ENCODE measurements at places on chromosomes 5 and 9.

DNA sequence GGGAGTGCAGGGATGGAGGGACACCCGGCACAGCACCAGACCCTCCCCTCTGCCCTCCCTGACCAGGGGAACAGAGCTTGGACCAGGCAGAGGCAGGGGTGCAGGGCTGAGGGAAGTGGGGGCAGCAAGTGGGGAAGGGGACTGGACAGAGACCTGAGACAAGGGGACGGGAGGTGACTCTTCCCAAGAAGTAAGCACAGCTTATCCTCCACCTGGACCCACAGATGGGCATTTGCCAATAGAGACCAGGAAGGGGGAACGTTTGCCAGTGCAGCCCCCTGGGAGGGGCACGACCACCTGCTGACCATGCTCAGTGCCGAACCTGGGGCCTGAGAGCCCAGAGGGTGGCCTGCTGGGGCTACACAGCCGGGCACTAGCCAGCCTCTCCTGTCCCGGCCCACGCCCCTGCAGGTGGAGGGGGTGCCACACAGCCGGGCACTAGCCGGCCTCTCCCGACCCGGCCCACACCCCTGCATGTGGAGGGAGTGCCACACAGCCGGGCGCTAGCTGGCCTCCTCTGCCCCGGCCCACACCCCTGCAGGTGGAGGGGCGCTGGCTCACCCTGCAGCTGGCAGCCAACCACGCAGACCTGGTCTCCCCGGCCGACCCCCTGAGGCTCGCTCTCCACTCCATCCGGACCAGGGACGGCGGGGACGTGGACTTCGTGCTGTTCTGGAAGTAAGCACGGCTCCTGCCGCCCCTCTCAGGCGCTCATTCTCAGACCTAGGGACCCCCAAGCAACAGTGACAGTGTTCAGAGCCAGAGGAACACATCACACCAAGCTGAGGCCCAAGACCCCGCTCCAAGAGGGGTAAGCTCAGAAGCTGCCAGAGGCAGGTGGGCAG, 24.3 kb downstream of the GLT6D1 start:
- DNase-seq = no peak

DNA sequence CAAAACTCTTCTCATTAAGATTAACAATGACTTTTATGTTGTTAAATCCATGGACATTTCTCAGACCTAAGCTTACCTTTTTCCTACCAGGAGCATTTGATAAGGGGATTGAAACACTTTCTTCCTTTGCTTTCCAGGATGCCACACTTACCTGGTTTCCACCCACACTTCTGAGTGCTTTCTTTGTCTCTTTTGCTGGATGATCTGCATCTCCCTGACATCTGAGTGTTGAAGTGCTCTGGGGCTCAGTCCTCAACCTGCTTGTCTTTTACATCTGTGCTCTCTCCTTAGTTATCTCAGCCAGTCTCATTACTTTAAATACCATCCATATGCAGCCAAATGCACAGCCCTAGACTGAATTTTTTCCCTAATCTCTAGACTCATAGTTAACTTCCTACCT, 22.9 kb upstream of the GRIA1 start:
- no peak for DNase-seq

DNA sequence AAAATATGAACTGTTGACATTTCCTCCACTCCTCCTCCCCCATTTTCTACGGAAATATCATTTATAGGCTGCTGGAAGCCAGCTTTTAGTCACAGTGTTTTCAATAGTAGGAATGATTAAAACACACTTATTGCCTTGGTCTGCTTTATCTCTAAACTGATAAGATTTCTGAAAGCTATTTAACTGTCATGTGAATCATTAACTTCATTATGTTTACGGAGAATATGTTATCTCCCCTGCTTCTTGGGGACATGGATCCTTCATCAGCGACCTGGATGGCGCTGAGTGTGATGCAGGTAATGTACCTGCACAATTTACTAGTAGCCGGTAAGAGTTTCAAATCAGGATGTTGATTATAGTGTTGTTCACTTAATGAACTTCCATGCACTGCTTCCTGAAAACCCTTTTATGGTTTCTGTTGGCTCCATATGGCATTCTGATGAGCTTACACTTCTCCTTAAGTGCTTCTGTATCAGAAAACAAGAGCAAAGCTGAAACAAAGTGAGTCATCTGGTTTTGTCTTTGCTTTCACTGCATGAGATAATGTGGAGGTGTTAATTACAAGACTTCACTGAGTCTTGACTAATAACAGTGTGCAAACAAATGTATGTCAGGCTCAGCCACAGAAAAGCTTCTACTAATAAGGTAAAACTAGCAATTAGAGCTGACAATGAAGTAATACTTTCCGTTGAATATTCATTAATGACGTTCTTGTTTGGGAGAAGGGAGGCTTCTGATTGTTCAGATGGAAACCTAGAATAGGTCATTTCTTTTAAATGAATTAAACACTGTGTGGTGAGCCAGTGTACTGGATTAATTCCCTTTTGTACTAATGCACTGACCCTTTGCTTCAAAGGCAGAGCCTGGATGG, 162.4 kb upstream of the ZNF608 start:
- no peak for DNase-seq

GRCh38 chr5:108472237-108472636, 90.3 kb upstream of the FBXL17 start:
- no peak for DNase-seq

- no peak for DNase-seq
Measured at GRCh38 chr5:145221416-145221815, 613.7 kb downstream of the PRELID2 start.

DNA sequence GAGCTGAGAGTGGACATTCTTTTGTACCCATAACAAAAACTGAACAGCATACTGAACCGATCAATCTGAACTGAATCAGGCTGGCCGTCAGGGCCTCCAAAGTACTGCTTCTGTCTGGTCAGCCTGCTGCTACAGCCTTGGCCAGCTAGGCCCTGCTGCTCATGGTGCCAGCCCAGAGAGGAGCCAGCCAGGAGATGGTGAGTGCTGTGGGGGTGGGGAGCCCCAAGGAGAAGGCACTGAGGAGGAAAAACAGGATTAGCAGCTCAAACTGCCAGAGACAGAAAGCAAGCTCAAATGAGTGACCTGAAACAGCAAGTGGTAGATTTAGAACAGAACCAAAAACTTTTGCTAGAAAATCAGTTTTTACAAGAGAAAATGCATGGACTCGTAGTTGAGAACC, 23.9 kb downstream of the SRP19 start:
- DNase-seq = no peak

GRCh38 chr9:133055788-133056420, 5.9 kb upstream of the CEL start:
- DNase-seq = no peak

DNA sequence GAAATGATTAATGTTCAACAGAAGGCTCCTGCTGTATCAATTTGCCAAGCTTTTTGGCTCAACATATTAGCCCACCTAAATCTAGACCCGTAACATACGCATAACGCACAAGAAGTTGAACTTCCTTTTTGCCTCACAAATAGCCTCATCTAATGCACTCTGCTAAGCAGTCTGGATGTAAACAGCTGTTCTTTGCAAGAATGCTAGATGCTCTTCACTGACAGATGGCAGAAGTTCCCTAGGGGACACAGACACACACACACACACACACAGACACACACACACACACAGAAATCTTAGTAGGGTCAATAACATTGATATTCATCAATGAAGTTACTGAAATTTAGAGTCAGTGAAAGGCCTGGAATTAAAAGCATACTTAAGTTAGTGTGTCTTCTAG, 13.2 kb upstream of the PCA3 start:
- DNase-seq = no peak

DNA sequence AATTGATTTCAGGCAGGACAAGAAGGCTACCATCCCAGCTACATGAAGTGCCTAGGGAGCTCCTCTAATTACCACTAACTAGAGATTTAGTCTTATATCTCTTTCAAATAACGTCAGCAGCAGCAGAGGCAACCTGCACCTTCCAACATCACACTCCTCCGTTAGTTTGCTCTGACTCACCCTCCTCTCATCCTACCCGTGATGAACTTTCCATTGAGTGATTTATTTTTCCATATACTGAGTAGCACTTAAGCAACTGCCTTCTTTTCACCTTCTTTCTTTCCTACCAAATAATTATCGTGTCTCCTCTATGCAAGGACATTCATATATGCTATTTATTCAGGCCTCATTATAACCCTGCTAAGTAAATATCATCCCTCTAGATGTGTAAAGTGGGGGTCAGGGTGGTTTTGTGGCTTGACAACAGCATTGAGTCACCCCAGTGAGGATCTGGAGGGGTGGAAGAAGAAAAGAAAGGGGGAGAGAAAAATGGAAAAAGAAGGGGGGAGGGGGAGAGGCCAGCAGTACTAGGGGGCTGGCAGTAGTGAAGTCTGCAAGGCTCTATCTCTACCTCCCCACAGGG, 64.6 kb upstream of the CAST start:
- DNase-seq = no peak

- DNase-seq = no peak
Measured at GRCh38 chr9:89458768-89459496, 39.0 kb downstream of the SEMA4D start.

- no peak for DNase-seq
Measured at GRCh38 chr5:73282923-73283322, 109.9 kb downstream of the TMEM174 start.

DNA sequence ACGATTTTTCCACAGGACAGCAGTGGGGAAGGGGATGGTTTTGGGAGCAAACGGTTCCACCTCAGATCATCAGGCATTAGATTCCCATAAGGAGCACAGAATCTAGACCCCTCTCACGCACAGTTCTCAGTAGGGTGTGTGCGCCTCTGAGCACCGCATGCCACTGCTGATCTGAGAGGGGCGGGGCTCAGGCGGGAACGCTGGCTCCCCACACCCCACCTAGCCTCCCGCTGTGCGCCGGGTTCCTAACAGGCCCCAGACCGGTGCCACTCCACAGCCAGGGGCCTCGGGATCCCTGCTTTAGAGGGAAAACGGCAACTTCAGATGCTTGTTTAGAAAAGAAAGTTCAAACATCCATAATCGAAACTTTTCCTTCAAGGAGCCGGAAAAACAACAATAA, 20.4 kb downstream of the TERT start:
- no peak for DNase-seq

DNA sequence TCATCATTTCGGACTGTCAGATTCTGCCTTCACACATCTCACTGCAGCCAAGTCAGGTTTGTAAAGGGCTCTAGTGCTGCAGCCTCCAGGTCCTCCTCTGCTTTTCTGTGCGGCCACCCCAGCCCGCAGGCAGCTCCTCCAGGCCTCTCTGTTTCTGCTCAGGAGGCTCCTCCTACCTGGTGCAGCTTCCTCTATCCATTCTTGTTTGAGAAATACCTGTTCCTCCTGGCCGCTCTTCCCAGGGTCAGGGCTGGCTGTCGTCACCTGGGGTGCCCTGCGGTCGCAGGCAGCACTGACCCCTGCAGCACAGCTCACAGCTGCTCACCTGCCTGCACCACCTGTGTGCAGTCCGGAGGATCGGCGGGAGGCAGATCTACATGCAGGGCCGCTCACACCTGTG, 387.7 kb upstream of the IRX4 start:
- no peak for DNase-seq

DNA sequence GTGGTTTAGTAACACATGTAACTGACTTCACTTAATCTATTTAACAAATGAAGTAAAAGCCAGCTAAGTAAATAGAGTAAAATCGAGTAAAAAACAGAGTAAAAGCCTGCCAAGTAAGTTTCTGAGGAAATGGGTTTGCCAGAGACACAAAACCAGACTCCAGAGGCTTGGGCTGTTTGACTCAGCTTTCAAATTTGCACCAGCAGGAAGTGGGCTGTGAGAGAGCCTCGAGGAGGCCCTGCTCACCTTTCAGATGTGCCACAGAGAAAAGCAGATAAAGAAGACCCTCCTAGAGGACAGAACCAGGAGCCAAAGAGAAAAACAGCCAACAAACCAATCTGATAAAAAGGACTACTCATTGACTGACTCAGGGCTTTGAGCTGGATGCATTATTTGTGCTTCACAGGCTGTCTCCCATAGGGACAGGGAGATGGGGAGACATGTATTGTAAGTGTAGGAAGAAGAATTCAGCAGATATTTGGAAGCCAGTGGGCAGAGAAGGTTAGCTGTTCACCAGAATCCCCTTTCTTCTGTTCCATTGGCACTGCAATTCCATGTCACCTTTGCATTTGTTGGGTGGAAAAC, 14.4 kb upstream of the AMACR start:
- DNase-seq = no peak

DNA sequence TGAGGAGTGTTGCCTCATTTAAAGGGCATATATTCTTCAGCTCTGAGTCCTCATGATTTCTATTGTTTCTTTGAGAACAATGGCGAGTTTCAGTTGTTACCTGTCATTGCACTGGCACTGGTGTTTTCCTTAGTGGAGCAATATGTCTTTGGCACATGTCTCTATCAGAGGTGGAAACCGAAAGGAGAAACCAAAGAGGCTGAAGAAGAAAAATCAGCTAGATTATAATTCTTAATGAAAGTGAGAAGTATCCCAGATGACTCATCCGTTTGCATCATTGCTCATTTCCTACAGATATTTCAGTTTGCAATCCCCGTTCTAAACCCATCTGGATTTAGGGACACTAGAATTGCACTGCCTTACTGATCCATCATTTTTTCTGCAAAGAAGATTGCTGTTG, 324.6 kb downstream of the TMEM232 start:
- no peak for DNase-seq

DNA sequence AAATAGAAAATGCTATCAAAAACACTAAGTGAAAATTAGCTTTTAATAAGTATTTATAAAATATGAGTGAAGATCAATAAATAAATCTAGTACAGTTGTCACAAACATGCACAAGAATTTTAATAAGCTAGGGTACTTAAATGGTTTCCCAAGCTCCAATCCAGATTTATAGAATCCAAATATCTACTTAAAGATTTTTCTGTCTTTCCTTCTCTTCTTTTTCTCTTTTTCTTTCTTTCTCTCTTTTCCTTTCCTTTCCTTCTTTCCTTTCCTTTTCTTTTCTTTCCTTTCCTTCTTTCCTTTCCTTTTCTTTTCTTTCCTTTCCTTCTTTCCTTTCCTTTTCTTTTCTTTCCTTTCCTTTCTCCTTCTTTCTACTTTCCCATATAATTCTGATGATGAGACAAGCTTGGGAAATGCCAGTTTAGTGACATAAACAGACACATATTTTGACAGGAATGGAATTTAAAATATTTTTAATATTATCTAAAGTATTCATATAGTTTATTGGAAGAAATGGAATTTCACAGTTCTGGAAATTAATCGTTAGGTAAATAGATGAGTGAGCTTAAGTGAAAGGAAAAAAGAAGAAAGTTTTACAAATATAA, 832.8 kb downstream of the NR2F1-AS1 start:
- DNase-seq = no peak

DNA sequence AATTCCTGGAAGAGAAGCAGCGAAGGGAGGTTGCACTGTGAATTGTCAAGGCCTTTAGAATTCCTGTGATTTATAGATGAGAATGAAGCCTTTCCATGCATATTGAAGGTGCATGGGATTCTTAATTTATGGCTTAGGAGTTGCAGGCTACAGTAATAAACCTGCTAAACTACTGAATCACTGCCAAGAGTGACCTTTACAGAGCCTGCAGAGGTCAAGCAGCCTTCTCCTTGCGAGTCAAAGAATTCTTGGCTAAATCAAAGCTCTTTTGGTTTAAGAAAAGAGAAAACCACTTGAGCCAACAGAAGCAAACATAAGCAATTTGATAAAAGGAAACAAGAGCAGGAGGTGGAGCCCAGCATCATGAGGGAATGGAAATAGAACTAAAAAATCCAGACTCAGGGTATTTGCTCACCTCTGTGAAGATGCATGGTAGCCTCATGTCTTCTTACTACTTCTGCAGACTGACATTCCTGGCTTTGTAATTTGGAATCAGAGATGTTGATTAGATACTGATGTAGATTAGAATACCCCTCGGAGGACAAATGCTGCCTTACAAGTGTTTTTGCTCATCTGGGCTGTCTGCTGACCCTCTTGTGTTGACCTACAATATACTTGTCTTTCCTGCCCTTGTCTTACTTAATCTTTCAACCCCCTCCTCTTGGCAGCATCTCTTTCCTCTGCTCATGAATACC, 90.3 kb upstream of the IFNK start:
- no peak for DNase-seq

Measured in stimulated activated CD4-positive, alpha-beta T cell treated with anti-CD3 and anti-CD28 coated beads, TNF-alpha, amount 100 ng/mL, for 4 hours (primary cell).